ENCODE measurements at places on chromosomes 2 and 18.
A peak's percentile ranks its signal among the peaks of the same experiment; 100 is the strongest.

- no peak for DNase-seq
Measured at GRCh38 chr2:203590496-203590895, 55.4 kb upstream of the RAPH1 start.

DNA sequence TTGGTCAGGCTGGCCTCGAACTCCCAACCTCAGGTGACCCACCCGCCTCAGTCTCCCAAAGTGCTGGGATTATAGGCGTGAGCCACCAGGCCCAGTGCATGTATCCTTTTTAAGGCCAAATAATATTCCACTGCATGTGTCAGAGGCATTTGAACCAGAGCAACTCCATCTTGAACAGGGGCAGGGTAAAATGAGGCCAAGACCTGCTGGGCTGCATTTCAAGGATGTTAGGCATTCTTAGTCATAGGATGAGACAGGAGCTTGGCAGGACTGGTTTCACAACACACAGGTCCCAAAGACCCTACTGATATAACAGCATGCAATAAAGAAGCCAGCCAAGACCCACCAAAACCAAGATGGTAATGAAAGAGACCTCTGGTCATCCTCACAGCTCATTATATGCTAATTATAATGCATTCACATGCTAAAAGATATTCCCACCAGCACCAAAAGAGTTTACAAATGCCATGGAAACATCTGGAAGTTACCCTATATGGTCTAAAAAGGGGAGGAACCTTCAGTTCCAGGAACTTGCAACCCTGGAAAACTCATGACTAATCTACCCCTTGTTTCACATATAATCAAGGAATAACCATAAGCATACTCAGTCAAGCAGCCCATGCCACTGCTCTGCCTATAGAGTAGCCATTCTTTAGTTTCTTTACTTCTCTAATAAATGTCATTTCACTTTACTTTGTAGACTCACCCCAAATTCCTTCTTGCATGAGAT, 204.6 kb downstream of the RAB3GAP1 start:
- DNase-seq: no peak

- no peak for DNase-seq
Measured at GRCh38 chr2:176022048-176022447, 20.0 kb upstream of the LNPK start.

DNA sequence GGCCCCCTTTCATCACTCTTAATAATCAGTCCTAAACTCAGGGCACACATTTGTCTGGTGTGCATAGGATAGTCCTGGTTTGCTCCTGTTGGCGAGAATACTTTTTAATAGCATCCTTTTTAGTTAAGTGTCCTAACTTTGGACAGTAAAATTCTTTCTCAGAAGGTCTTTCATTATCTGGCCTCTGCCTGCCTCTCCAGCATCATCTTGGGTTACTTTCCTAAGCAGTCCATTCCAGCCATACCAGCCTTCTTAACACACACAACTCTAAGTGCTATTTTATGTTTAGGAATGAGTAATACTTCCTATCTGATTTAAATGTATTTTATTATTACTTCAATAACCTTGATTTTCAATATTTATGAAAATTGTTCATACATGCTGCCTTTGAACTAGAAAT, 151.0 kb downstream of the ACOXL start:
- no peak for DNase-seq

GRCh38 chr2:66362701-66363100, 72.2 kb upstream of the MEIS1 start:
- DNase-seq: no peak

DNA sequence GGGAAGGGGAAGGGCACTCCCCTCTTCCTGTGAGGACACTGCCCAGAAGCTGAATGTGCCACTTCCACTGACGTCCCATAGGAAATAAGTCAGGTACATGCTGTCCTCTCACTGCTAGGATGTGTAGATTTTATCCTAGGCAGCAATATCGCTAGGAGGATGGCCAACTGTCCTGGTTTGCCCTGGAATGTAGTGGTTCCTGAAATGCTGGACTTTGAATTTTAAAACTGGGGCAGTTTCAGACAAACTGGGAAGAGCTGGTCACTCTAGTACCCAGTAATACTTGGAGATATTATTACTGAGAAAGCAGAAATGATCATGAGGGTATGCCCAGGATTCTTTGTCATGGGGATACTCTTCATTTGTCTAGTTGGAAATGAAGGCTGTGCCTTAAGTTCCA, 5.4 kb upstream of the KCNS3 start:
- no peak for DNase-seq

- DNase-seq: no peak
Measured at GRCh38 chr2:22253171-22253570, 1129.4 kb downstream of the TDRD15 start.

DNA sequence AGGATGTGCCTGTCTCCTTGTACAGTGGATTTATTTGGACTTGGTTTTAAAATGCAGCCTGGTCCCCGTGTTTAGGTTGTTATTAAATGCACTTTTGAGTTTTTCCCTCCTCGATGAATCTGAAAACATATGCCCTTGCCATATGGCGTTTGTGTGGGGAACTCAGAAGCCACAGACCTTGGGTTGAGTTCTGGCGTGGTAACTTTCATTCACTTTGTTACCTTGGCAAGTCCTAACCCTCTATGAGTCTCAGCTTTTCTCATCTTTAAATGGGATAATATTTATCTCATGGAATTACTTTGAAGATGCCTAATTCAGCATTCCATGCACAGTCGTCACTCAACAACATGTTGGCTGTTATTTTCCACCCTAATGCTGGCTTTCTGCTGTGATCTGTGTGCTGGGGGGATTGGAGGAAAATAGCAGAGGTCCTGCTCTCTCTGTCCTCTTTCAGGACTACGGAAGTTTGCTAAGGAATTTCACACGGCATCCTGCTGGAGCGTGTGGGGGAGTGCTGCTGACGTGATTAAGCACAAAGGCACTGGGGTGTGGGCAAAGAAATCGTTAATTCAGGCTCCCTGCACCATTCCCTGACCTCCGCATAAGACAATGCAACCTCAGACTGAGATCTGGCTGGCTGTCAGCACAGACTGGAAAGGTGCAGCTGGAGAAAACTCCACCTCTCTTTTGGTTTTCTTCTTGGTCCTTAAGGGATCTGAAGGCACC, 61.7 kb downstream of the LDLRAD4 start:
- no peak for DNase-seq

DNA sequence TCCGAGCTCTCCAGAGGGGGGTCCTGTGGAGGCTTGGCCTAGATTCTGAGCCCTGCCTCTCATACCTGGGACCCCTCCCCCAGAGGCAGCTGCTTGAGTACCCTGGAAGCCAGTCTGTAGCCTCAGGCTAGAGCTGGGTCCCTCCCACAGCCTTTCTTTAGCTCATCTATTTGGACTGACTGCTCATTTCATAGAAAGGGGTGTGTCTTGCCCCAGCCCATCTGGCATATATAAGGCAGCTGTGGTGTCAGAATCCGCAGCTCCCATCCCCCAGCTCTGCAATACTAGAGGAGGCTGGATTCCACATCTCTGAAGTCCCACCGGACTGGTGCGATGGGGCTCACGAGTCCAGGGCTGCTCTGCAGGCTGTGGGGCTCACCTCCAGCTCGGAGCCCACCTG, 26.1 kb downstream of the MPHOSPH10 start:
- DNase-seq: peak; percentile 35

DNA sequence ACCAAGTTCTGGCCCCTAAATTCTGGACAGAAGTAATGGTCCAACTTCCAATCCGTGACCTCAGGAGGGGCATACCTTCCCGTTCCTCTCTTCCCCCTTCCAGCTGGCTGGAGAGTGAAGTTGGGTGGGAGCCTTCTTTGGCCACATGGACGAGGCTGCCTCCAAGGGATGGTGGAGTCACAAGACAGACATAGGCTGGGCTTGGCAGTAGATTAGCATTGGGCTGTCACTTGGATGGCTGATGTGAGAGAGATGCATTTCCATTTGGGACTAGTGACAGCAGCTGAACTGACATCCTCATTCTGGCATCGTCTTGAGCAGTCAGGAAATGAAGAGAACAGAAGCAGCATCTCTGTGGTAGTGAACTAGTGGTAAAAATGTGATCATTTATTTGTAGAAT, 12.6 kb downstream of the NT5DC4 start:
- no peak for DNase-seq

DNA sequence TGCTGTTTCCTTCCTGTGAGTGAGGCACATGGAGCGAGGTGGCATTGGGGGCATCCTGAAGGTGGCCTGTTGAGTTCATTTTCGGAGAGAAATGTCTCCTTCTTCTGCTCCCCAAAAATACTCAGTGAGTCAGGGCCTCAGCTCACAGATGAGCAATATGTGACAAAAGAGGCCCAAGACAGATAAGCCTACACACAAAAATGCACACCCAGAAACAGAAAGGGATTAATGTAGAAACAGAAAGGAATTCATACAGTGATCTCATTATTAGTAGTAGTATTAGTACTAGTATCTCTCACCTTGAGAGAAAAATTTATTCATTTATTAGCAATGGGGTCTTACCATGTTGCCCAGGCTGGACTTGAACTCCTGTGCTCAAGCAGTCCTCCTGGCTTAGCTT, 5.1 kb downstream of the GPR75 start:
- no peak for DNase-seq

DNA sequence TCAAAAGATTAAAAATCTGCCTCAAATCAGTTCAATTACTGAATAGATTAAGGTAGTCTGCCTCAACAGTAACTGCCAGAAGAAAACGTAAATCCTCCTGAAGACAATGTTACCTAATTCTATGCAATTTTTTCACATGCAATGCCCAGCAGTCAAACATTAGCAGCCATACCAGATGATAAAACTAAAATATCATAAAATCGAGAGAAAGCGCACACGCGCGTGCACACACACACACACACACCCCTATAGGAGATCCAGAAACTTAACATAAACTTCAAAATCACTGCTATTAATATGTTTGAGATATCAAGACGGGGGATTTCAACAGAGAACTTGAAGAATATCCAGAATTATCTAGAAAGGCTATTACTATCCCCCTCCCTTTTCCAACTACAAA, 32.9 kb downstream of the ROCK2 start:
- no peak for DNase-seq

DNA sequence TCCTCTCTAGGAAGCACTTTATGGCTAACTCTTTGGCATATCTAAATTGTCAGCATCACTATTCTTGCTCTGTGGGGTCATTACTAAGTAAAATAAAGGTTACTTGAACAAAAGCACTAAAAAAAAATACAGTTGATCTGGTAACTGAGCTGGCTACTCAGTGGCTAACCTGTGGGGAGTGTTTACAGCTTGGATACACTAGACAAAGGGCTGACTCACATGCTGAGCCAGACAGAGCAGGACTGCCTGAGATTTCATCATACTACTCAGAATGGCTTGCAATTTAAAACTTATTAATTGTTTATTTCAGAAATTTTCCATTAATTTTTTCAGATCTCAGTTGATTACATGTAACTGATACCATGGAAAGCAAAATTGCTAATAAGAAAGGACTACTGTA, 1690.4 kb upstream of the SLC39A10 start:
- DNase-seq: no peak

GRCh38 chr2:233288663-233289062, 19.0 kb upstream of the SAG start:
- DNase-seq: no peak

- DNase-seq: no peak
Measured at GRCh38 chr18:9147440-9148202, 11.0 kb downstream of the ANKRD12 start.

DNA sequence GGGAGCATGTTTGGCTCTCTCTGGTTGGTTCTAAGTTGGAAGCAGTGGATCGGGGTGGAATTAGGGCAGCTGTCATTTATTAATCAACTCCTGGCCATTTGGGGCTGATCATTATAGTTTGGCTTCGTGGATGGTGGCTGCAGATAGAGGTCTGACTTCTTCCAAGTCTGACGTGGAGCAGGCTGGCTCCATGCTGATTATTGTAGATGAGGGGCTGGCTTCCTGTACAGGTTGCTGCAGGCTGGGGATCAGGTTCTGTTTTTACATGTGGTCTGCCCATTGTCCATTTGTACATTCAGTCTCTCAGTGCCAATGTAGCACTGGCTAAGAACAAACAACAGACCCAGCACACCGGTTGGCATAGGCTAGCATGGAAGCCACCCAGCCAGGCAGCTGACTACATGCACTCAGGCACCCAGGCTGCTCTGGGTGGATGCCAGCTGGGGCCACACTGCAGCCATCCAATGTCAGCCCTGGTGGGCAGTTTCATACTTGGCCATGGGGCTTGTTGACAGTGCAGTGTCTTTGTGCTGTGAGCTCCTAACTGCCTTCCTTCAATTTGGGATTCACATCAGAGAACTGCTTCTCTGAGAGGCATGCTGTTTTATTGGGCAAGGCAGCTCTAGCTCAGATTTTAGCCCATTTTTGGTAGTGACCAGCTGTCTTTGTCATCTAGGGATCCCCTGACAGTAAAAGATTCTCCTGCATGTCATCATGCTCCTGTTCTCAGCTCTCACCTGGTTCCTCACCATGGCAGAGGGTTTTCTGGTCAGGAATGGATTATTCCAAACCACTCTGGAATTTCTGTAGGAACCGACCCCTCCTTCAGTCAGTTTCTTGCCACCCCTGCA, 25.4 kb downstream of the NPAS2 start:
- DNase-seq: no peak

DNA sequence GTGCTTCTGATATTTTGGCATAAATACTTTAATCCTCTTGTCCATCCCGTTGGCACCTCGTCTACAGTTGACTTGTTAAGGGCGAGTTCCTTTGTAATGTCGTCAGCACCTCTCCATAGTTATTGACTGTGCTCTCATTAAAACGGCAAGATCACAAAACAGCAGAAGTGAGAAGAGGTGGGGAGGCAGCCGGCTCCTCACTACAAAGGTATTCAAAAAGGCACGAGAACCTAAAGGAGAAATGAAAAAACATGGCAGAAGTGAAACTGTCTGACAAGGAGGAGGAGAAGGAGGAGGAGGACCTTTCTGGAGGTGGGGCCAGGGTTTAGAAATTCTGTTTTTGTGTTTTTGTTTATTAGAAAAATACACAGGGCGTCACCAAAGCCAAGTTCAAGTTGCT, 235.6 kb downstream of the BCL11A start:
- DNase-seq: no peak

DNA sequence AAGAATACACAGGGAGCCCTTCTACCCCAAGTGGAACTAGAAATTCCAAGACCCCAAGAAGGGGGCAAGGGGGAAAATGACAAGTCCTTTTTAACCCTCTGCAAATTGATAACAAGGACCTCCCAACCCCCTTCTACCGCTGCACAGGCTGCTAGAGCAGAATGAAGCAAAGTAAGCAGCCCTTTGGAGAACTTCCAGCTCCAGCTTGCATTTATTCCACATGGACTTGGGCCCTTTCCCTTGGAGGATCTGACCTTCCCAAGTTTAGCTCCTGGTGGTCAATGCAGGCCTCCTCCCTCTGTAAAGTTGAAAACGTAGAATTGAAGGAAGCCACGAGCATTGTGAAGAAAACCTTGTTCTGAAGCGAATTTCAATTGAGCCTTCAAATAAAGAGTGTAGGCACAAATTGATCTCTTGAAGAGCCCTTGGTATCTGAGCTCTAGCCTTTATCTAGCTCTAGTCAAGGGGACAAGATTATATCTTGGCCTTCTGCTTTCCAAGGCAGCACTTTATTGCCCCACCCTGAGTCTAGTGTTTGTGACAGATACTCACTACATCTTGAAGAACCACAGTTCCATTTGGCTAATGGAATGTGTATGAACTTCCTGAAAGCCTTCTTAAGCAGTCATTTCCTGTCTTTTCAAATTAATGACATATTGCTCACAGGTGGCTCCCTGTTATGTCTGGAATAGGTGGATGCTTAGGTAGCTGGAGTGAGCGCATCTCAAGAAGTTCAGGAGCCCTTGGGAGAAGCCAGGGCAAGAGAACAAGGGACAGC, 37.2 kb downstream of the SLC14A2 start:
- no peak for DNase-seq

GRCh38 chr18:69128566-69128965, 272.1 kb upstream of the DOK6 start:
- no peak for DNase-seq
